Liver (tissue), 10 donors: ENCODE measurements at places on chromosomes 4 and X. TPM values are rescaled to one million over a fixed set of nuclear protein-coding genes. Genes with fewer than 3 reads are reported as not detected.

The NKX3-2 gene
- total RNA-seq: not detected

The MAGEC1 gene
- not detected for total RNA-seq

The C4orf54 gene
- under 0.01 TPM for total RNA-seq

The SHISA3 gene
- 0.25 TPM for total RNA-seq

The ERVMER34-1 gene
- total RNA-seq: under 0.01 TPM

The OTC gene
- 67.9 TPM for total RNA-seq

The CCDC110 gene
- 1.5 TPM for total RNA-seq

The MTNR1A gene
- not detected for total RNA-seq

The SPOCK3 gene
- total RNA-seq: 0.08 TPM

The SHROOM4 gene
- 2.3 TPM for total RNA-seq

The PLK4 gene
- total RNA-seq: 28.9 TPM

The ACOT9 gene
- total RNA-seq: 16.3 TPM

The SLC10A4 gene
- total RNA-seq: 1.8 TPM
